ENCODE measurements at places on chromosomes 4 and X.

GRCh38 chr4:107404591-107405300, 315.3 kb downstream of the PAPSS1 start:
- no peak for DNase-seq

GRCh38 chr4:134327274-134328122, 125.9 kb upstream of the PABPC4L start:
- no peak for DNase-seq

DNA sequence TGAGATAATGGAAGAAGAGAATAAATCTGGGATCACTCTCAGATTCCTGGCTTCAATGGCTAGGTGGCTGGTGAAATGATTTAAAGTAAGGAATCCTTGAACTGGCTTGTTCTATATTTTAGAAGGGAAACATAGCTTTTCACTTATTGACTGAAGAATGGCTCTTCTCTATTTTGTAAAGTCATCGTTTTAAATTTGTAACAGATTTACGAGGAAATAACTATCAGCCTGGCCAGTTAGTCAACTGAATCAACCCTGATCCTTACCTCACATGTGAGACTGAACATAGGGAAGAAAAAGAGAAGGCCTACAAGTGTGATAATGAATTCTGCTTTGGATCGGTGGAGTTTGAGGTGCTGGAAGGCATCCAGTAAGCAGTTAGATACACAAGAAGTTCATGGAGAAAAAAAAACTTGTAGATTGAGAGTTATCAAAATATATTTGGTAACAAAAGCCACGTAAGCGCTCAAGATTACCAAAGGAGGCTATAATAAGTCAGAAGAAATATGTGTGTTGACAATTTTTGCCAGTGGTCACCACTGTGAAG, 12.0 kb downstream of the AREG start:
- DNase-seq: no peak

DNA sequence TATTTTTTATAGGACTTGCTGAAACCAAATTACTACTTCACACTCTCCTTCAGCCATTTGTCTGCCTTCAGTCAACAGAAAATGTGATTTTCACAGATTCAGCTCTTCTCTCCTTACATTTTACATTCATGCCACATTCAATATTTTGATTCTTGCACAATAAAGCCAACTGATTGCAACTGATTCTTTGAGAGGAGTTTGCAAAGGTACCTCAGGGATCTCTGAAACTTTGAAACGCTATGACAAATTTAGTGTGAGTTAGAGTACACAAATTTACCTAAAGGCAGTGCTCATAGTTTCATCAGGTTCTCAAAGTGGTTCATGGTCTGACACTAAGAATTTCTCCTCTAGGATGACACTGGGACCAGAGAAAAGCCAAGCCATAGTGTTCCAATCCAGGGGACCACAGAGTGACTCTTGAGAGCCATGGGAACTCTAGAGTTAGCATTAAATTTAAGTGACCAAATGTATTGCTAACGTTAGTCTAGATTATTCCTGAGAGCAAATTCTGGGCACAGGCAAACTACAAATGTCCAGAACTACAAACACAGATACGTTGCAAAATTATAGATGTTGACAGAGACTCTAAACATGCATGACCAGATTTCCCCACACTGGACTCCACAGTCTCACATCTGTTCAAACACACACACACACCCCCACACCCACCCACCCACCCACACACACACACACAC, 9.0 kb downstream of the CSN3 start:
- DNase-seq: no peak

- no peak for DNase-seq
Measured at GRCh38 chr4:109011241-109012026, 248.6 kb upstream of the ETNPPL start.

DNA sequence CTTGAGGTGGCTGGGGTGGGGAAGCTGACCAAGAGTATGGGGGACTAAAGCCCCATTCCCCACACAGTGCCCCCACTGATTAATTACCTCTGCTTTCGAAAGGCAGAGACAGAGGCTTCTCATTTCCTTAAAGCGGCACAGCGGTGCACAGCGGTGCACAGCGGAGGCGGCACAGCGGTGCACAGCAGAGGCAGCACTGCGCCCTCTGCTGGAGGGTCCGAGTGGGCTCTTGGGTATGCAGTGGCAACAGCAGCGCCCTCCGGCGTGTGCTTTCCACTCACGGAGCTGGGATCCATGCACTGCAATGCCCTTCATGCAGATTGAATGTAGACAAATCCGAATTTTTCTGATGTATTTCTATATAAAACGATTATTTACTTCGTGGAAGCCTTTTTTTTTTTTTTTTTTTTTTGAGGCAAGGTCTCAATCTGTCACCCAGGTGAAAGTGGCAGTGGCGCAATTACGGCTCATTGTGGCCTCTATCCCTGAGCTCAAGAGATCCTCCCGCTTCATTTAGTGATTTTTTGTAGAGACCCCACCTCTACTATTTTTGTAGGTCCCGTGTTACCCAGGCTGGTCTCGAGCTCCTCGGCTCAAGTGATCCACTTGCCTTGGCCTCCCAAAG, 19.7 kb upstream of the PRPS2 start:
- peak; percentile 84 for DNase-seq

DNA sequence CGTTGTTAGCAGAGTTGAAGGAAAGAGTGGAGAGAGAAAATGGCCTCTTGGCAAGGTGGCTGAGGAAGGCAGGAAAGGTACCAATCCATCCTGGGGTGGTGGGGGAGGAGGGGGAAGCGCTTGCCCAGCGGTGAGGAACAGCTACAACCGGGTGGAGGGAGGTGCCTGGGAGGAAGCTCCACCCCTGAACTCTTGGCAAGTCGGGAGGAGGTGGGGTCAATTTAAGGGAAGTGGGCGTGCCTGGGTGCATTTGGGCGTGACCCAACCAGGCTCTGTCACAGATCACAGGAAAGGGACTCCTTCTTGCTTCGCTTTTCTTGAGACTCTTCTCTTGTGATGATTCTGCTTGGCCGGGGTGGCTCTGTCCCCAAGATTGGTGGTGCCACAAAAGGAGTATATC, 41.7 kb downstream of the BCORL1 start:
- DNase-seq: peak; percentile 92

GRCh38 chrX:36930491-36930890, 77.7 kb upstream of the FAM47C start:
- DNase-seq: no peak
